ENCODE measurements at places on chromosomes 12 and 14.

- peak; percentile 27 for ATAC-seq
Measured at GRCh38 chr12:51897181-51897580, 9.3 kb downstream of the ANKRD33 start.

DNA sequence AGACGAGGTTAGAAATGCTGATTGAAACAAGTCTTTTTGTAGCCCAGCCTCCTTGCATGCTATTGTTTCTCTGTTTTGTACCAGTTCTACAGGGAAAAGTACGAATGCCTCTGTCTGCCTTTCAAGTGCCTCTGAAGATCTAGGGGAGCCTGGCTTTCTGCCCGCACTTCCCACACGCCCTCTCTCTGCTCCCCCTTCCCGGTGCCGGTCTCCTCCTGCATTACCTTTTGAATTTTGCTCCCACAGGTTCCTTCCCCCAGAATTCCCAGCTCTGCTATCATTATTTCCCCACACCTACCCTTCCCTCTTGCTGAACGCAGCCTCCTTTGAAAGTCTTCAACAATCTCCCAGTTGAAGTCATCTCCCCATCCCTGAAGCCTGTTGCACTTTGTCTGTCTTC lies 689.7 kb downstream of the BCL11B start:
- no peak for ATAC-seq

GRCh38 chr14:92577321-92577742 lies 63.8 kb downstream of the RIN3 start:
- no peak for ATAC-seq

GRCh38 chr12:30448038-30448437 lies 247.6 kb downstream of the IPO8 start:
- ATAC-seq, result no peak

DNA sequence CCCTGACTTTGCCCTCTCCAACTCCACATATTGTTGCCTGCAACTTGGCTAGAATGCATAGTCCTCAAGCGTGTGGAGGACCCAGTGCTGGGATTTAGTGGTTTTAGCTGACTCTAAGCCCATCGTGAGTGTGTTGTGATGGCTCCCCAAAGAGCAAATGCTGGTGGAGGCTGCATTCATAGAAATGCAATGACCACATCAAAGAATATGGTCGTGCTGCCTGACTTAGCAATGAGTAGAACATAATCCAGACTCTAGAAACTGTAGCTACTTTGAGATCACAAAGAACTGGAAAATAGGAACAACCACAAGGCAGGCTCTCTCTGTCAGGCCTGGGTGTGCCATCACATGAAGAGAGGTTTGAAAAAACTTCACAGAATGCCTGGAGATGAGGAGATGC lies 1.3 kb downstream of the DYRK4 start:
- ATAC-seq, result no peak

DNA sequence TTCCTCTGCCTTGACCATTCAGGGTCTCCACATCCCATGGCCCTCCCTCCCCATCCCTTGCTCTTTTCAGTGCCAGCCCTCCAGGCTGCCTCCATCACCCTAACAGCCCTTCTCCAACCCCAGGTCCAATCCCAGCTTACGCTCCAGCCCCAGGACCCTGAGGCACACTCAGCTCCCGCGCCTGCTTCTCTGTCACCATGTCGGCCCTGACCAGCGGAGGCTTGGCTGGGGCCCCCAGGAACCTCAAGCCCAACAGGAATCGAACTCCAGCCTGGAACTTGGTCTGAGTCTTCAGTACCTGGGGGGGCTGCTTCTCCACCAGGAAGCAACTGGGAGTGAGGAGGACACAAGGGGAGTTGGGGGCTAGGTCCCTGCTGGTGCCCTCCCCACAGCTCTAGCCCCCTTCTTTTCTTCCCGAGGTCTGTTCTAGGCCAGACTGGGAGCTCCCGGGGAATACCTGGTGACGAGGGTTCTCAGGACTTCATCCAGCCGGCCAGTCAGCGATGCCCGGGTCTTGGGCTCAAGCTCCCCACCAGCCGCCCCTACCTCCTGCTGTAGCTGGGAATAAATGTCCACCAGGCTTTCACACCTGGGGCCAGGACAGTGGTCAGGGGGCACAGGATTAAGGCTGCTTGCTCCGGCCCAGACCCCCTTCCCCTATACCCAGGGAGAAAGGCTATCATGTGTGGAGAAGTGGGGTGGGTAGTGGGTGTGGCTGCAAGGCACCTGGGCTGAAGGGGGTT lies 6.0 kb downstream of the STAT6 start:
- ATAC-seq, result no peak

- no peak for ATAC-seq
Measured at GRCh38 chr14:27338012-27338411, 740.2 kb upstream of the NOVA1 start.

DNA sequence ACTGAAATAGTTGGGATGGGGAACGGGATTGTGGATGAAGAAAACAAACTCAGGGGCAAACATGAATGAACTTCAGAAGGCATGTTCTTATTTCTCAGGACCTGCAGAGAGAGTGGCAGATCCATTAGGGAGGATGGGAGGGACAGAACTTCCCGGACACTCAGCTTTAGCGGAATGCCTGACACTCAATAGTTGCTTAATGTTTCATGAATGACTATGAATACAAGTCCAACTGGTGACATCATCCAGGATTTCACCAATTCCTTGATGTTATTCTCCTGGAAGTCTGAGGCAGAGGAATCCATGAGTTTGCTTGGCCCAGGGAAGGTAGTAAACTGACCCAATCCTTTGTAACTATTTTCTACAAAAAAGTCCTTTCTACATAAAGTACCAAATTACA lies 37.8 kb upstream of the LRRC10 start:
- no peak for ATAC-seq

GRCh38 chr12:2977776-2978175 lies 18.6 kb downstream of the TEAD4 start:
- no peak for ATAC-seq

DNA sequence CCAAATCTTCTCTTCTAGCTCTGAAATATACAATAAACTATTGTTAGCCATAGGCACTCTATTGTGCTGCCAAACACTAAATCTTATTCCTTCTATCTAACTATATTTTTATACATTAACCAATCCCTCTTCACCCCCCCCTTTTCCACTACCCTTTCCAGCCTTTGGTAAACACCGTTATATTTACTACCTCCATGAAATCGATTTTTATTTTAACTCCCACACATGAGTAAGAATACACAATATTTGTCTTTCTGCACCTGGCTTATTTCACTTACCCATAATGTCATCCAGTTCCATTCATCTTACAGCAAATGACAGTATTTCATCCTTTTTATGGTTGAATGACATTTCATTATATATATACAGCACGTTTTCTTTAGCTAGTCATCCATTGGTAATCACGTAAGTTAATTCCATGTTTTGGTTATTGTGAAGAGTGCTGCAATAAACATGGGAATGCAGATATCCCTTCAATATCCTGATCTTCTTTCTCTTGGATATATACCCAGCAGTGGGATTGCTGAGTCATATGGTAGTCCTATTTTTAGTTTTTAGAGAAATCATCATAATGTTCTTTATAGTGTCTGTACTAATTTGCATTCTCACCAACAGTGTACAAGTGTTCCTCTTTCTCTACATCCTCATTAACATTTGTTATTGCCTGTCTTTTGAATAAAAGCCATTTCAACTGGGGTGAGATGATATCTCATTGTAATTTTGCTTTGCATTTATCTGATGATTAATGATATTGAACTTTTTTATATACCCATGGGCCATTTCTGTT lies 34.2 kb upstream of the PLBD1 start:
- ATAC-seq, result no peak

- ATAC-seq, result no peak
Measured at GRCh38 chr12:21485998-21486397, 15.4 kb downstream of the RECQL start.

- ATAC-seq, result no peak
Measured at GRCh38 chr14:65503771-65504170, 91.2 kb downstream of the FUT8 start.

- ATAC-seq, result no peak
Measured at GRCh38 chr12:86551146-86551571, 295.0 kb upstream of the MGAT4C start.

DNA sequence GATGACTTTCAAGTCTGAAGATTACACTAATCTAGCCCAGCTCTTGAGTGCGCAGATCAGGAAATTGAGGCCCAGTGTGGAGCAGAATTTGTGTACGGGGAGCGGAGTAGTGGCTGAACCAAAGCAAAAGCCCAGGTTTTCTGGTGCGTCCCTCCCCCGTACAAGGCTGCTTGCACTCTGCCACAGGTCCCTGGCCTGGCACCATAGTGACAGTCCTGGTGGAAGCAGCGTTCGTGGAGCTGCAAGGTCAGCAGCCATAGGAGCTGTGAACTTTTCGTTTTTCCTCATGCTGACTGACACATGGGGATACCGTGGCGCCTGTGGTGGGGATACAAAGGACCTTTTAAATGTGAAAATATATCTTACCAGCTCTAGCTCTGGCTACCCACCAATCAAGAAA lies 1.7 kb downstream of the EVL start:
- no peak for ATAC-seq

DNA sequence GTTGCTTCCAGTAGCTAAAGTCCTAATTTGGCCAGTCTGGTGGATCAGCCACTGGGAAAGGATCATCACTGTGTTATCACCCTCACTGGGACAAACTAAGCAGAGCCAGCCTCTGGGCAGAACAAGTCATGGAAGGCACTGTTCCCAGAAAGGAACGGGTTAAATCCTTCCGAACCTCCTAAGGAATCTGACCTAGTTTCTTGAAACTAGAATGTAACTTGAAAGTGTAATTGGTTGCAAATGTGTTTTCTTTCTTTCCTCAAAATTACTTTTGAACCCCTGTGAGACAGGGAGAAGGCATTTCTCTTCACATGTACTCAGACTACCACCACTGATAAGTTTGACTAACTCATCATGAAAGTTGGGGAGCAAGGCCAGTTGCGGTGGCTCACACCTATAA lies 18.7 kb upstream of the KICS2 start:
- no peak for ATAC-seq

- no peak for ATAC-seq
Measured at GRCh38 chr12:44053549-44054127, 217.8 kb downstream of the TMEM117 start.

DNA sequence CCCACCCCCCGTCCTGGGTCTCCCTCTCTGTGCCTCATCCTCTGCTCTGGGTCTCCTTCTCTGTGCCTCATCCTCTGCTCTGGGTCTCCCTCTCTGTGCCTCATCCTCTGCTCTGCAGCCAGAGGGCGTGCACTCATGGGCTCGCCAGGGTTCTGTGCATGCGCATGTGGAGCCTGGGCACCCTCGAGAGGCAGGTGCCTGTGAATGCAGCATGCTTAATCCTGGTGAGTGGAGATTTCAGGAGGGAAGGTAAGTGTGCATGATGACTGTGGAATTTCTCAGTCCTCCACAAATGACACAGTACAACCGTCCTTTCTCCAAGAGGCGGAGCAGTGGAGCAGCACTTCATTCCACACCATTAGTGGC lies 65.2 kb downstream of the EP400 start:
- ATAC-seq, result no peak

GRCh38 chr12:65248656-65249633 lies 29.5 kb upstream of the MSRB3 start:
- no peak for ATAC-seq

DNA sequence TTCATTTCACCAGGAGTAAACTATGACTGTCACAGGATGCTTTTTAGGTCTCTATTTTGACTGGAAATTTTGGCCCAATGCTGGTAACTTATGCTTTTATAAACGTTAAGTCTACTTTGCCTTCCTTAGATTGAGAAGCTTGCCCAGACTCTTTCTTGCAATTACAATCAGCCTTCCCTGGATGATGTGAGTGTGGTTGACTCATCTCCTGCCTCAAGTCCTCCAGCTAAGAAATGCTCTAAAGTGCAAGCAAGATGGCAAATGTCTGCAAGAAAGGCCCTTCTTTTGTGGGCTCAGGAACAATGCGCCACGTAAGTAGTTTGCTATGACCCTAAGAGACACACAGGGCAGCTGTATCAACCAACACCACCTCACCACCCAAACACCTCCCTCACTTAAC lies 96.9 kb downstream of the SYNE2 start:
- no peak for ATAC-seq

GRCh38 chr12:130715998-130716968 lies at the start of gene RIMBP2:
TSS of gene RIMBP2 (minus strand) at chr12:130716299. CDS start at chr12:130479013, 237,286 bp downstream.
- peak; percentile 77 for ATAC-seq

Data from esophagus mucosa (tissue), 1 donor.